Articular chondrocyte of knee joint (primary cell): ENCODE measurements at places on chromosomes 1 and 21. TPM values are rescaled to one million over a fixed set of nuclear protein-coding genes. Genes with fewer than 3 reads are reported as not detected.

The FCAMR gene
- total RNA-seq: not detected in 2 replicates

The FCGR2B gene
- not detected in 2 replicates for total RNA-seq

The PRDM16 gene
- total RNA-seq: 10.6 and 10.7 TPM in 2 replicates

The NBPF4 gene
- total RNA-seq: 0.11 TPM in 1 of 2 replicates, not detected in the other
